ENCODE measurements at places on chromosomes 11 and 22.
A peak's percentile ranks its signal among the peaks of the same experiment; 100 is the strongest.

- no peak for DNase-seq
Measured at GRCh38 chr22:23762842-23763578, at the start of gene C22orf15. TSS of gene C22orf15 (plus strand) at chr22:23762990. CDS start at chr22:23763307, 317 bp downstream.

DNA sequence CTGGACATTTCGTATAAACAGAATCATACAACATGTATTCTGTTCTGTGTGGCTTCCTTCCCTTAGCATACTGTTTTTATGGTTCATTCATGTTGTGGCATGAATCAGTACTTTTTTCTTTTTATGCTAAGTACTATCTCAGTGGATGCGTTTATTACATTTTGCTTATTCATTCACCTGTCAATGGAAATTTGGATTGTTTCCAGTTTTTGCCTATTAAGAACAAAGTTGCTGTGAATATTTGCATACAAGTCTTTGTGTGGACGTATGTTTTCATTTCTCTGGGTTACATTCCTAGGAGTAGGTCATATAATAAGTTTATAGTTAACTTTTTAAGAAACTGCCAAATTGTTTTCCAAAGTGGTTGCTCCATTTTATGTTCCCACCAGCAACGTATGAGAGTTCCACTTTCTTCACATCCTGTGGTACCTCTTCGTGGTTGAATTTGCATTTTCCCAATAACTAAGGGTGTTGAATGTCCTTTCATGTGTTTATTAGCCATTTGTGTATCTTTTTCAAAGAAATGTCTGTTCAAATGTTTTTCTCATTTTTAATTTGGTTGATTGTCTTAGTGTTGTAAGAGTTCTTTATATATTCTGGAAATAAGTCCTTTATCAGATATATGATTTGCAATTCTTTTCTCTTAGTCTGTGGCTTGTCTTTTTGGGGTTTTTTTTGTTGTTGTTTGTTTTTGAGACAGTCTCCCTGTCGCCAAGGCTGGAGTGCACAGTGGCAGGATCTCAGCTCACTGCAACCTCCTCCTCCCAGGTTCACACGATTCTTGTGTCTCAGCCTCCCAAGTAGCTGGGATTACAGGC, 46.0 kb upstream of the MICAL2 start:
- no peak for DNase-seq

DNA sequence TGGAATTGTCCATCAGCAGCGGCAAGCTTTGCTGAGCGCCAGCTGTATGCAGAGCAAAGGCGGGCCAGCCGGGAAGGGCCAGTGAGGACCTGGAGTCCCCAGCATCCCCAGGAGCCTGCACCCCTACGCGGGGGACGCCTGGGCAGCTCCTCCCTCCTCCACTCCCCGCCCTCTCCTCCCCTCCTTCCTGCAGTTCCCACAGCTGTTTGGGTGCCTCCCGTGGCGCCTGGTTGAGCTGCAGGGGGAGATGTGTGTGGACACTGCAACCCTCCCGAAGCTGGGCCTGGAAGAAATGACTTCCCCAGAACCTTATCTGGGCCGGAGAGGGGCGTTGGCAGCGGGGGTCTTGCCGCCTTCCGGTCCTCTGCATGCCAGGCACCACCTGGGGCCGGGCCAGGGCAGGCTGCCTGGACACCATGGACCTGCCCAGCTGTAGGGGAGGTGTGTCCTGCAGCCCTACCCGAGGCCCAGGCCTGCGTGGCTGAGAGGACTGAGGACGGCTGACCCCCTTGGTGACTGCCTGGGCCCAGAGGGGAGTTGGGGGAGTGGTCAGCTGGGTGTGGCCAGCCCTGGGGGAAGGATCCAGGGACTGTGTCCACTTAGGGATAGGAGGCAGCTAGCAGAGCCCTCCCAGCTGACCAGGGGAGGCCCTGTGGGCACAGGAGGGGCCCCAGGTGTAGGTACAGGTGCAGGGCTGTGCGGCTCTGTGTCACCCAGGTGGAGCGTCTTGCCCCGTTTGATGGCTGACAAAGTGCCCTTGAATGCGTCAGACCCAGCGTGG, 16.8 kb upstream of the MUC6 start:
- no peak for DNase-seq

- peak; percentile 62 for DNase-seq
Measured at GRCh38 chr22:46563381-46564083, 26.1 kb upstream of the CELSR1 start.

DNA sequence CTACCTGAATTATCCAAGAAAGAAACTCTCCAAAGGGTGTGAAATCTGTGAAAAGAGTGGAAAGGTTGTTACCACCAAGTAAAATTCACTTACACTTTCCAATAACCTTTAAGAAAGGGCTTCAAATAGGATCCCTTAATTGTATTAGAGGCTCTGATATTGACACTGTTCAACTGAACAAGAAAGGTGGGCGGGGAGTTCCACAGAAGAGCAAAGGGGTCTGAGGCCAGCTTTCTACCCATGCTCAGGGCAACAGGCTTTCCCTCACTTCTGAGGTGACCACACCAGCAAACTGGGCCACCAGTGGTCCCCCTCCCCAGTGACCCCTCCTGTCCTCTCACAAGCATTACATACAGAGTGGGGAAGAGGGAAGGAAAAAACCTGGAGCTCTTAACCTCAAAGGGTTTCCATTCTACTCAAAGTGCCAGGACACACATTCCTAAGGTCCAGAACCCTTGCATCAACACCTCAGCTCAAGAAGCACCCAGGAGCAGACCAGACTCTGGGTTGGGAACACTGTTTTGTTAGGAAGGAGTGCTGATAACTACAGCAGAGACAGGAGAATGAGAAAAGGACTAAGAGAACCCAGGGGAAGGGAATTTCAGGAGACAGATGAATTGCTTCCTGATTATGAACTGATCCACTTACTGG, 71.6 kb upstream of the AKIP1 start:
- DNase-seq, result no peak

- DNase-seq, result no peak
Measured at GRCh38 chr22:48955351-48956311, 872.0 kb downstream of the BRD1 start.

DNA sequence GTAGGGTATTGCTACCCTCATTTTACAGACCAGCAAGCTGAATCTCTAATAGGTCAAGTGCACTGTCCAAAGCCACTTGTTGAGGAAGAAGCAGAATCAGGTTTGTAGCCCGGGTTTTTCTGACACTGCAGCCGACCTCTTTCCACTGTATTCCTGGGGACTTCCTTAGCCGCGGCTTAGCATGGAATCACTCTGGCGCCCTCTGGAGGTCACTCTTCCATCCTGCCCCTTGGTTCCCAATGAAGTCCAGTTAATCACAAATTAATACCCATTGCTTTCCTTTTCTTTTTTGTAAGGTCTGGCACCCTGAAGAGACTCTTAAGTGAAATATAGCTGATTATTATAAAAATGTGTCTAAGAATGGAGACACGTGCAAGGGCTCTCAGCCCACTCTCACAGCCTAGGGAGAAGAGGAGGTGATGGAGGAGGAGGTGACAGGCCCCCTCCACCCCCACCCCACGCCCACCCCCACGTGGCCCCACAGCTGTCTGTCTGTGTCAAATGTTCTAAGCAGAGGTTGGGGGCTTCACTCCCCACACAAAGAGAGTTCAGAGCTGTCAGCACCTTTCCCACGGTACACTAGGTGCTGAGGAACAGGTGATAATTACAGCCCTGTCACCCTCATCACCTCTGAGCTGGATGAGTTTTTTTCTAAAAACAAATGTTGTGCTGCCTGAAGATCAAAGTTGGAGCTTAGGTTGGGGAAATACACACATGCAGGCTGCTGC, 57.7 kb upstream of the DRD2 start:
- peak; percentile 19 for DNase-seq

GRCh38 chr22:21778705-21779363, 43.2 kb upstream of the YPEL1 start:
- DNase-seq, result no peak

- no peak for DNase-seq
Measured at GRCh38 chr11:75277991-75278790, 37.6 kb downstream of the TPBGL start.

DNA sequence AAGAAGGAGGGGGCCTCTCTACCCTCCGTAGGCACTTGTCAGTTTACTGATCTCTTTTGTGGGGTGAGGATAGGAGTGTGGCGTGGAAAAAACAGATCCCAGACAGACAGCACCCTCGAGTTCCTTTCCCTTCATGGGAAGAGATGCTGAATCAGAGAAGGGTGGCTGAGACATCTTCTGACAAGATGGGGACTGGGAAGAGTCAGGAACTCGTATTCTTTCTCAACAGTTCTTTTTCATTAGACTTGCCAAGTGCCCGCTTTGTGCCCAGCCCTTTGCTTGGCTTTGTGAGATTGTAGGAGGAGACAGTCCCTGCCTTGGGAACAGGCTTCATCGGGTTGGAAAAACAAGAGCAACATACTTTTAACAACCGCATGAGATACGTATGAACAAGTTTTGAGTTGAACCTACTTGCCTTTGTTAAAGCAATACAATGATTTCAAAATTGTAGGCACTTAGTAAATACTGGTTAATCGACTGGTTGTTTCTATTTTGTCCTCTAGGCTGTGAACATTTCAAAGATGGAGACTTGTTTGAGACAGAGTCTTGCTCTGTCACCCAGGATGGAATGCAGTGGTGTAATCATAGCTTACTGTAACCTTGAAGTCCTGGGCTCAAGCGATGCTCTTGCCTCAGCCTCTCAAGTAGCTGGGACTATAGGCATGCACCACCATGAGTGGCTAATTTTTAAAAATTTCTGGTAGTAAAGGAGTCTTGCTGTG, 1.1 kb downstream of the RRM1 start:
- DNase-seq, result no peak

DNA sequence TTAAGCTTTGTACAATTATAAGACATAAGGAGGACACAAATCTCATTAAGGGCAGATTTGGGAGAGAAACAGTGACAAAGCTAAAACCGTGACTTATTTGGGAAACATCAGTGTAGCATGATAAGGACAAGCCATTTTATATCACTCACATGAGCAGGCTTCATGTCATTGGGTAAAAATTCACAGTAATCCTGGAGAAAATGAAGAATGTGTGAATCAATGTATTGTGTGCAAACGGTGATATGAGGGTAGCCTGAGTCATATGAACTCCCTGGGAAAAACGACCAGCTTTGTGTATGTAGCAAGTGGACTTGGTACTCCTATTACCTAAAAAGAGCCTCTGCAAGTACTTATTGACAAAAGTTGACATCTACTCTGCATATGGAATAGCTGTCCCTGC, 6.0 kb upstream of the TRIM34 start:
- no peak for DNase-seq

- no peak for DNase-seq
Measured at GRCh38 chr11:76773921-76774361, 9.2 kb upstream of the TSKU start.

GRCh38 chr11:44621784-44622183, 56.3 kb downstream of the CD82 start:
- no peak for DNase-seq
